ENCODE measurements at places on chromosomes 13 and 19.
A peak's percentile ranks its signal among the peaks of the same experiment; 100 is the strongest.

DNA sequence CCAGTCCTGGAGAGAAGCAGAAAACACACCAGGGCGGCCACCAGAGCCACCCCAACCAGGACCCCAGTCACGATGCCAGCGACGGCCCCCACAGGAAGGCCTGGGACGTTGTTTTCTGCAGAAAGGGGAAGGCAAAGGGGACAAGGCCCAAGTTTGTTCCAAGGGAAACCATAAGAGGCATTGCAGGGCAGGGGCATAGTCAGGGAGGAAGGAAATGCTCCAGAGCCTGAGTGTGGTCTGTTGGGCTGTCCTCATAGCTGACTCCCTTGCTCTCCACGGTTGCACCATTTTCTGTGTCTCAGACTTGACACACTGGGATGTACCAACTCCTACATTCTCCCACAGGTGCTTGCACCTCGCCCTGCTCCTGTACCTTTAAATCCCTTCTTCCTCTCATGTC is 5.2 kb downstream of the CEACAM4 start:
- no peak for DNase-seq

DNA sequence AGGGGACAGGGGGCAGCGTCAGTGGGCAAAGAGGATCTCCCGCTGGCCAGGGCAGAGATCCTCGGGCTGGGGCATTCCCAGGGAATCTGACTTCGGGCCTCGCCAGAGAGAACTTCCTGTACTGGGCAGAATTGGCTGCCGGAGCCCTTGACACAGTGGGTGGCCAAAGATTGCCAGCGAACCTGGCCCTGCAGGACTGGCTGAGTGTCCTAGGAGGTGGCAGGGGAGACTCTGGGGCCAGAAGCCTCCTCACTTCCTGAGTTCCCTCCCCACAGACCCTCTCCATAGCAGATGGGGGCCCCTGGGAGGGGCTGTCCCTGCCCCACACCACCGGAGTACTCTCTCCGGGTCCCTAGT is 19.3 kb downstream of the DPP9 start:
- no peak for DNase-seq

GRCh38 chr13:44158098-44158521 is 215.5 kb upstream of the SERP2 start:
- DNase-seq, result no peak

DNA sequence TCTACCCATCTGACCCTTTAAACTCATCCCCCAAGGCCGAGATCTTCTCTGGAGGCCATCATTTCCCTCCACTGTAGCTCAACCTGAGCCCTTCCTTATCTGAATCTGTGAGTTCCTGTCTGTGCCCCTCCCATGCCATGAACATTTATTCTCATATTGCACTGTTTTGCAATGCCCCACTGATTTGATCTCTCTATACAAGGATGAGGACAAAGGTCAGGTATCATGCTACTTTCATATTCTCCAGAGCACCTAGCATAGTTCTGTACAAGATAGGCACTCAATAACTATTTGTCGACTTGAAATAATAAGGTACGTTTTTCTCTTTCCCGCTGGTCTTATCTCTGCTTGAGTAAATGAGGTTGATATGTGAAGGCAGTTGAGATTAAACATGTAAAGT is 135.5 kb downstream of the KLF5 start:
- DNase-seq, result no peak

DNA sequence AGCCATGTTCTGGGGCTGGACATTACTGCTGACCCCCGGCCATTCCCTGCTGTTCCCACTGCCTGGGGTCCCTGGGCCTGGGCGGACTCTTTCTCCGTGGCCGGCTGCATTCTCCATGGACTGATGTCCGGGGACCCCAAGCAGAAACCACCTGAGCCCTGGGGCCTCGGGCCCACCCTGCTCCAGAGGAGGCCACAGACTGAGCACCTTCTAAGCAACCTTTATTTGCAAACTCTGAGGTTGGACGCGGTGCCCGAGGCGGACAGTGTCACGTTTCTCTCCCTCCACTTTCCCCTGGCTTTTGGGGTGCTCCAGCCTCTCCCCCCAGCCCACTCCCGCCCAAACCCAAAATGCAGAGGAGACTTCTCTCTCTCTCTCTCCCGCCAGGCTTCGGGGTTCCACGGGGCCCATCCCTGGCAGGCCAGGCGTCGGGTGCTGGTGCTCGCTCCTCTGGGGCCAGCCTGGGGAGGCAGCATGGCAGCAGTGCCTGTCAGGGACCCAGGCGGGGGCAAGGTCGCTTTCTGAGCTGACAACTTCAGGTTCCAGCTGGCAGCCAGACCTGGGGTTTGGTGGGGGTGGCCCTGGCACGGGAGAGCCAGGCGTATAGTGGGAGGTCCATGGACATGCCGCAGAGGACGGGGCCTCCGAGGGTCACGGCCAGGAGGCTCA is 2.3 kb upstream of the C19orf25 start:
- no peak for DNase-seq

GRCh38 chr13:77384999-77385398 is 58.1 kb upstream of the MYCBP2 start:
- no peak for DNase-seq

- peak; percentile 60 for DNase-seq
Measured at GRCh38 chr19:28466107-28467045, 746.6 kb downstream of the UQCRFS1 start.

GRCh38 chr13:84129966-84130365 is 247.7 kb upstream of the SLITRK1 start:
- DNase-seq, result no peak

DNA sequence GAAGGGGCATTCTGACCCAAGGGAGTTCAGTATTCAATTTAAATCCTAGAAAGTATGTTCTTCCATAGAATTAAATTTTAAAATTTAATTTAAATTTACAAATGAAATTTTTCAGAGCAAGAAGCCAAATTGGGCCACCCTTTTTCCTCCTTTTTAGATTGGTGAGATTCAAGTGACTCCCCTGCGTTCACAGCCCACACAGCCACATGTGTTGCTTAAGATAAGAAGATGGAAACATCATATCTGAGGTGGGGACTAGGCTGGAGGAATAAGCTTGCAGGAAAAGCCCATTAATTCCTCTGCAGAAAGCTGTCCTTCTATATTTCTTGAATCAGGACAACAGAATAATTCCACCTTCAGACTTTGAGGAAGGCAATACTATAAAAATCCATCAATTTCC is 392.7 kb upstream of the ZNF507 start:
- DNase-seq, result no peak

GRCh38 chr19:16470911-16471811 is 609 bp downstream of the EPS15L1 start:
- DNase-seq, result peak; percentile 28

DNA sequence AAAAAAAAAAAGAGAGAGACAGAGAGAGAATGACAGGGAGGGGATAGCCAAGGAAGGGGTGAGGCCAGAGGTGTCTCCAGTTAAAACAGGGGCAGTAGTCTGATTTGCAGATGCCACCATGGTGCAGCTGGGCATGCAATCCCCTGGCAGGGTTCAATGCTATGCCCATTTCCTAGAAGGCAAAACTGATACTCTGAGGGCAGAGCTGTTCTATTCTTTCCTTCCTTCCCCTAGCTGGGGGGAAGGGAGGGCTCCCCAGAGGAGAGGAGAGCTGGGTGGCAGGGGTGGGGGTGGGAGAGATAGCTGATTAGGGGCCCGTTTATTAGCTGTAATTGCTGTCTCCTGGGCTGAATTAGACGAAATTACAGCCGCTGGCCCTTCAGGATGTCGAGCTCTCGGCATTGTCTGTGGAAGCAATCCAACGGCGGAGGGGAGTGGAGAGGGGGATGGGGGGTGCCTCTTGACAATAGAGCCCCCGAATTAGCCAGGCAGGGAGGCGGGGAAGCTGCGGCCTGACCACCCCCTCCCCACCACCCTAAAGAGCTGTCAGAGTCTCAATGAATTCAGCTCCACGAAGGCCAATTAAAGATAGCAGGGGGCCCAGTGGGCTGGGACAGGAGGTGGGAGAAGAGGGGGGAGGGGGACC is 14.4 kb upstream of the DPP9 start:
- DNase-seq, result no peak

- no peak for DNase-seq
Measured at GRCh38 chr13:35485424-35485823, 8.9 kb upstream of the MAB21L1 start.

- DNase-seq, result no peak
Measured at GRCh38 chr13:101467415-101467814, 14.9 kb downstream of the ITGBL1 start.

GRCh38 chr13:76703216-76703615 is 183.0 kb downstream of the KCTD12 start:
- DNase-seq, result no peak

GRCh38 chr13:40662866-40663265 is 3.6 kb downstream of the FOXO1 start:
- peak; percentile 57 for DNase-seq

- no peak for DNase-seq
Measured at GRCh38 chr13:57763689-57764088, 132.1 kb downstream of the PCDH17 start.

- DNase-seq, result no peak
Measured at GRCh38 chr19:31037286-31037980, 311.8 kb downstream of the TSHZ3 start.

GRCh38 chr13:40982772-40983171 is 36.3 kb downstream of the ELF1 start:
- peak; percentile 64 for DNase-seq

- DNase-seq, result peak; percentile 70
Measured at GRCh38 chr13:29758531-29759114, 91.8 kb downstream of the UBL3 start.

GRCh38 chr19:13684021-13684420 is 80.3 kb upstream of the MRI1 start:
- no peak for DNase-seq

- DNase-seq, result peak; percentile 12
Measured at GRCh38 chr19:5225486-5226345, 114.9 kb downstream of the PTPRS start.

GRCh38 chr19:45681391-45682015 is 10.2 kb downstream of the SNRPD2 start:
- DNase-seq, result peak; percentile 84

DNA sequence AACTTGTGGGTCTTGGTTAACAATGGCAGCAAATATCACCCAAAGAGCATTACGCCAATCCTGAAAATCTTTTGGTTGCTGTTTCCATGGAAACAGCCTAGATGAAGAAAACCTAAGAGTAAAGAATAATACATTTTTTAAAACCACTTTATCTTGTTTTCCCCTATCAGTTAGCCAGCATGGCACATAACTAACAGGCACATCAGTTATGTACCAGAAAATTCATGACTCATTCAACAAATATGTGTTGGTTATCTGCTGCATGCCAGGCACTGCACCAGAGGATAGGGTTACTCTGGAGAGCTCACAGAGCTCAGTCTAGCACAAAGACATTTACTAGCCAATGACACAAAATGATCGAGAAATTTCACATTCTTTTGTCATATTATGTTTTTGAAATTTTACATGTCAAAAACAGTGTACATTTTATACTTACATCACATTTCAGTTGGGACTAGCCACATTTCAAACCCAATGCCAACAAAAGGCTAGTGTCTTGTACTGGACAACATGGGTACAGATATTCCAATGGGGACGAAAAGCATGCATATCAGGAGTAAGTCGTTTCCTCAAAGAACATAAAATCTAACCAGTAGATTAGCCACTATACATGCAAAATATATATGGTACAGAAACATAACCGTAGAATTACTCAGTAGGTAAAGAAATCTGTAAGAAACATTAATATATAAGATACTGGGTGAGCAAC is 20.3 kb downstream of the LNX2 start:
- DNase-seq, result no peak

- DNase-seq, result no peak
Measured at GRCh38 chr13:74004109-74004508, 130.1 kb downstream of the KLF12 start.

DNA sequence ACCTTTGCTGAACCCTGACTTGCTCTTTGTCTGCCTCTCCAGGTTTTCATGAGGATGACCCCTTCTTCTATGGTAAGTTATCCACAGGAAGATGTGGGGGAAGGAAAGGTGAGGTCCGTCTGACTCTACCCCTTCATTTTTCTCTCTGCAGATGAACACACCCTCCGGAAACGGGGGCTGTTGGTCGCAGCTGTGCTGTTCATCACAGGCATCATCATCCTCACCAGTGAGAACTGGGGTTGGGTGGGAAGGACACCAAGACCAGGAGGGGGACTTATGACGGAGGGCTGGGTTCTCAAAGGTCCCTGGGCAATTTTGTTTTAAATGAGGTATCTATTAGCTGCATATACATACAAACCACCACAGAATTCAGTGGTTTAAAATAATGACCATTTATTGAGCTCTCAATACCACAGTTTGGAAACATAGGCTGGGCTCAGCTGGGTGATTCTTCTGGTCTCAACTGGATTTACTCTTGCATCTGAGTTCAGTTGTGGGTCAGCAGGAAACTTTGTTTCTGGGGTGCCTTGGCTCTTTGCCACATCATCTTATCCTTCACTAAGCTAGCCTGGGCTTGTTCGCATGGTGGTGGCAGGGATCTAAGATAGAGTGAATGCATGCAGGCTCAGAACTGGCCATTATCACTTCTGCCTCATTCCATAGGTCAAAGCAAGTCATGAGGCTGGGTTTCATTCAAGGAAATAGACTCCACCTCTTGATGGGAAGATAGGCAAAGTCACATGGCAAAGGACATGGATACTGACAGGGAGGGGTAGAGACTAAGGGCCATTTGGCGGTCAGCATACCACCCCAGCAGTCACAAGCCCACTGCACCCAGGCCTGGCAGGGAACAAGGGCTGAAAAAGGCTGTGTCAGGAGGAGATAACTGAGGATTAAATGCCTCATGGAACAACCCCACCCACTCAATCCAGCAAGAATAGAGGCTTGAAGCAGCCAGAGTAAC is 11.8 kb downstream of the FXYD5 start:
- no peak for DNase-seq

DNA sequence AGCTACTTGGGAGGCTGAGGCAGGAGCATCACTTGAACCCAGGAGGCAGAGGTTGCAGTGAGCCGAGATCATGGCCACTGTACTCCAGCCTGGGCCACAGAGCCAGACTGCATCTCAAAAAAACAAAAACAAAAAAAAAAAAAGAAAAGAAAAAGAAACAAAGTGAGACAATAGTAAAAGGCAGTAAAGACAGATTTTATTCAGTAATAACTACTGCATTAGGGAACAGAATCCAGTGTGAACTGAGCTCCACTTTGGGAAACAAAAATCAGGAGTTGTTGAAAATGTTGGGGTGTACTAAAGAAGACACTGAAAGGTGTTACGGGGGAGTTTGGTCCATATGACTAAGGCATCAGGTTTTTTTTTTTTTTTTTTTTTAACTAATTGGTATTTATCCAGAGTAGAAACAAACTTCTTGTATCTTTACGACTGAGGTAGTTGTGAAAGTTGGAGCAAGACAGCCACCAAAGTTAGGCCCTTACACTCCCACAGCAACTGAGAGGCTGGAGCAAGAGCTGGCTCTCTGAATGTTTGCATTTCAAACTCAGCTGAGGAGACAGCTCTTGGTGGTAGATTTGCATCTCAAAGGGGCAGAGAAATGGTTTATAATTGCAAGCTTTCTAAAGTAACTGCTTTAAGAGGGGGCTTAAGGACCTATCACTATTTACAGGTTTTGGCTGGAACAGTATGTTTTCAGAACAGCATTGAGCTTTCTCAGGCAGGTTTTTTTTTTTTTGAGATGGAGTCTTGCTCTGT is 24.2 kb downstream of the ZNF607 start:
- no peak for DNase-seq

- peak; percentile 50 for DNase-seq
Measured at GRCh38 chr19:42422901-42423461, 4.2 kb downstream of the LIPE start.

- DNase-seq, result no peak
Measured at GRCh38 chr19:9295411-9295849, 14.2 kb downstream of the ZNF699 start.

GRCh38 chr13:109833071-109833470 is 46.7 kb upstream of the IRS2 start:
- no peak for DNase-seq

All from stimulated activated CD4-positive, alpha-beta T cell treated with anti-CD3 and anti-CD28 coated beads, Interleukin-4, amount 100 ng/mL, for 24 hours (primary cell).